Mesangial cell (primary cell): ENCODE measurements at places on chromosomes 5 and 9. TPM values are rescaled to one million over a fixed set of nuclear protein-coding genes. Genes with fewer than 3 reads are reported as not detected.

Gene ADRB2
- total RNA-seq = 0.89 and 1.3 TPM in 2 replicates

Gene C5orf47
- total RNA-seq = not detected in 2 replicates

Gene PCBD2
- 6.2 and 7.5 TPM in 2 replicates for total RNA-seq

Gene CAAP1
- total RNA-seq = 9.8 and 13.0 TPM in 2 replicates

Gene NTRK2
- under 0.01 and 0.13 TPM in 2 replicates for total RNA-seq

Gene RAI14
- total RNA-seq = 112 and 118 TPM in 2 replicates
